Muscle of leg (tissue), 16 donors: ENCODE measurements at places on chromosomes 1 and 21. TPM values are rescaled to one million over a fixed set of nuclear protein-coding genes. Genes with fewer than 3 reads are reported as not detected.

ALG6 gene
- total RNA-seq: 14.3 TPM

SPATA45 gene
- 0.44 TPM for total RNA-seq

CYP4Z1 gene
- total RNA-seq: 0.18 TPM

SMIM11 gene
- total RNA-seq: 5.5 TPM

SLFNL1 gene
- 0.58 TPM for total RNA-seq

ETV3L gene
- total RNA-seq: not detected

HEYL gene
- total RNA-seq: 19.5 TPM

POU2F1 gene
- 6.9 TPM for total RNA-seq

GBP6 gene
- 0.04 TPM for total RNA-seq

POLR3GL gene
- 28.5 TPM for total RNA-seq
